Epithelial cell of proximal tubule (primary cell): ENCODE measurements at places on chromosomes 11 and 22.

GRCh38 chr11:2741006-2741376 lies 41.2 kb upstream of the KCNQ1OT1 start:
- no peak for DNase-seq

DNA sequence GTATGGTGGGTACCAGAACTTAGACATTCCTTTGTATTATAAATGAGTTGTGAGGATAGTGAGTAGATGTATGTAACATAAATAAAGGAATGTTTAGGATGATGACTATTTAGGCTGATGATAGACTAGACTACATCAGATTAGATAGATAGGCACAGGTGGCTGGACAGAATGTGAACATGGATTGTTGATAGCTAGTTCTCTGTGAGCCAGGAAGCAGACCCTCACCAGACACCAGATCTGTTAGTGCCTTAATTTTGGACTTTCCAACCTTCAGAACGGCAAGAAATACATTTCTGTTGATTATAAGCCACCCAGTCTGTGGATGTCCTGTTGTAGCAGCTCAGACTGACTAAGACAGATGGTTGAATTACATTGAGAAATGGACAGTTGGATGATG lies 99.4 kb downstream of the SWAP70 start:
- DNase-seq: no peak

- no peak for DNase-seq
Measured at GRCh38 chr11:45304992-45305335, 18.8 kb upstream of the SYT13 start.

GRCh38 chr22:23755711-23756110 lies 1.5 kb upstream of the VPREB3 start:
- no peak for DNase-seq

DNA sequence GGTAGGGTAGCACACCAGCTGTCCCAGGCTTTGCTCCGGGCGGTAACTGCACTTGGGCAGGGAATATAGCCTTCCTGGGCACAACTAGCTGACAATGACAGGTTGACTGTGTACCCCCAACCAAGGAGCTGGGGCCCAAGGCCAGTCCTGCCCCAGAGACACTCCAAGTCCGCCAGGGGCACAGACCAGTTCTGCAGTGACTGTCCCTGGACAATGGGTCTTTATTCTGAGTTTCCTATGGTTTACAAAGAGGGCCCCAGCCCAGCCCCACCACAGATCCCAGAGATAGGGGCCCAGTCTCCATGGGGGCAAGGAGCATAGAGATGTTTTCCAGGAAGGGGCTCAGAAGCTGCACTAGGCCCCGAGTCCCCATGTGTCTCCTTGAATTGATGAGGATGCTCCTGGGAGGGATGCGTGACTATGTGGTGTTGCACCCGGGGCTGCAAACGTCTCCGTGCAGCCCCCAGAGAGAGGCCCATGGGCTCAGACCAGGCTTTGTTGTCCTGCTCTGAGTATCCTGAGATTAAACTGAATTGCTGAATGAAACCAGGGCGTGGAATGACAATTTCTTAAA lies 48.4 kb downstream of the CD6 start:
- no peak for DNase-seq

GRCh38 chr22:20279662-20280134 lies 11.6 kb upstream of the RTN4R start:
- no peak for DNase-seq

DNA sequence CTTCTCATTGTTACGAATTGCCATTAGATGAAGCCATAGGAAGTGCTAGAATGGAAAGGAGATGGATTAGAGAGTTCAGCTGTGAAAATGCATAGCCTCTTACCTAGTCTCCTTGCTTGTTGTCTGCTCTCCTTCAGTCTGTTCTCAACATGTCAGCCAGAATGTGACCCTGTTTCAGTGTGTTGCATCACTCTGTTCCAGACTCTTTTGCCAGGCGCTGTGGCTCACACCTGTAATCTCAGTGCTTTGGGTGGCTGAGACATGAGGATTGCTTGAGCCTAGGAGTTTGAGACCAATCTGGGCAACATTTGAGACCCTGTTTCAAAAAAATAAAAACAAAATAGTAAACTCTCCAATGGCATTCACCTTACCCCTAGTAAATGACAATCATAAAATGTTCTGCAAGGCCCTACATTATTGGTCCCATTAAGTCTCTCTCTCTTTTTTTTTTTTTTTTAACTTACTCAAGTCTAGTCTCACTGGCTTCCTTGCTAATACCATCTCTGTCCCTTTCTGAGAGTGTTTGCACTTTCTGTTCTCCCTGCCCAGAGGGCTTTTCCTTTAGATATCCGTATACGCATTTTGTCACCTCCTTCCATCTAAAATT lies 39.4 kb downstream of the CYP2R1 start:
- DNase-seq: no peak

DNA sequence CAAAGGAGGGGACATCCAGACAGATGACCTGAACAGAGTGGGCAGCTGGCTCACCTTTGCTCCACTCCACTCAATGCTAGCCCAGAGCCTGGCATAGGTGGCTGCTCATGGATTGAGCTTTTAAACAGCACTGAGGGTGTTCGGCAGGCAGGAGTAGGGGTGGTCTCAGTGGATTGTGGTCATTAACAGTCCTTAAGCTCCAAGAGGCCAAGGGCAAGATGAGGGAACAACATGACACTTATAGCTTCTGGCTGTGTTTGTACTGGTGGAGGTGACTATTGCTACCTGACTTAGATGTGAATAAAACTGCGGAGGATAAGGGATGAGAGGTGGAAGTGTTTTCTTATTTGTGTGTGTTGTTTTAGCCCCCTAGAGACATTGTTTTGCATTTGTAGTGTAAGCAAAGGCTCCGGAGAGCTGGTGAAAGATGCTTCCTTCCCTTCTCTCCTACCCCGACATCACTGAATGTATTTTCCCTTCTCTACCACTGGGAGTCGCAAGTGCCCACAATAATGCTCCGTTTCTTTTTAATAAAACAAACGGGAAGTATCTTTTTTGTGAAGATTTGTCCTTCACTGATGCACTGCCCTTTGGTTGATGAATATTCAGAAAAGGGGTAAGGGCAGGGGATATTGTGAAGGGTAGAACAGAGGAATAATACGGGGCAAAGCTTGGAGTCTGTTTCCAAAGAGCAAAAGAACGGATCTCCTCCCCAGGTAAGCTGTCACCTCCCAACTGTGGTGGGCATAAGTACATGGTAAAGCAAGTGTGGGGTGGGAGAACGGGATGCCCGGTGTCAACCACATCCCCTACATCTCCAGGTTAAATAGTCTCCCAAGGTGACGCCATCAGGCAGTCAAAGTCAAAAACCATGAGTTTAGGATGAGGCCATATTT lies 27.5 kb upstream of the MTNR1B start:
- no peak for DNase-seq

- DNase-seq: no peak
Measured at GRCh38 chr22:41096841-41097240, 4.4 kb downstream of the EP300 start.

DNA sequence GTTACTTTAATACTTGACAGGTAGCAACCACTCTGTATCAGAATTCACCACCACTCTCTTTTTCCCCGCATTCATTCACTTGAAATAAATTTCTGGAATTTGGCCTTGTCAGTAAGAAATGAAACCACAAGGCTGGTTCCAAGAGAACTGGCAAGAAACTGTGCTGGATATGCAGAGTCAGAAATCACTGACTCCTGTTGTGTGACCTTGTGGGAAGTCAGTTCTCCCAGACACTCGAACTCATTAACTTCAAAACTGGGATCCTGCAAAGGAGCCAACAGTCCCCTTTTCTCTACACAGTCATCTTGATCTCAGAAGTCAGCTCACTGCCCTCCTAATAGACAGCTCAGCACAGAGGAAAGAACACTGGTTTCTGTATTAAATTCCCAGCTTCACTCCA lies 142.7 kb downstream of the LRRC4C start:
- peak; percentile 82 for DNase-seq

DNA sequence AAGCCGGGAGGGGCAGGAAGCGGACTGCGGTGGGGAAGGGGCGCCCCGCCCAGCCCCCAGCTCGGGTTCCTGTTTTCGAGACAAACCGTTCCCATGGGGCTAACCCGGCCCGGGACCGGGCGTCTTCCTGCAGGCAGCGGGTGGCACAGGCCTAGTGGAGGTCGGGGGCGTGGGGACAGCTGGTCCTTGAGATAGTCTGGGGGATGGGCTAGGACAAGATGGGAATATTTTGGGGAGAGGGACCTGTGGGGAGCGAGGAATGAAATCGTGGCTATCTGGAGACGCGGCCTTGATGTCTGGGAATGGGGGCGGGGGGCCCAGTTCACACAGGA lies 1.2 kb upstream of the RASGRP2 start:
- DNase-seq: no peak

GRCh38 chr11:93519179-93519578 lies 24.0 kb downstream of the SMCO4 start:
- no peak for DNase-seq

- no peak for DNase-seq
Measured at GRCh38 chr11:43217849-43218248, 93.9 kb upstream of the API5 start.

DNA sequence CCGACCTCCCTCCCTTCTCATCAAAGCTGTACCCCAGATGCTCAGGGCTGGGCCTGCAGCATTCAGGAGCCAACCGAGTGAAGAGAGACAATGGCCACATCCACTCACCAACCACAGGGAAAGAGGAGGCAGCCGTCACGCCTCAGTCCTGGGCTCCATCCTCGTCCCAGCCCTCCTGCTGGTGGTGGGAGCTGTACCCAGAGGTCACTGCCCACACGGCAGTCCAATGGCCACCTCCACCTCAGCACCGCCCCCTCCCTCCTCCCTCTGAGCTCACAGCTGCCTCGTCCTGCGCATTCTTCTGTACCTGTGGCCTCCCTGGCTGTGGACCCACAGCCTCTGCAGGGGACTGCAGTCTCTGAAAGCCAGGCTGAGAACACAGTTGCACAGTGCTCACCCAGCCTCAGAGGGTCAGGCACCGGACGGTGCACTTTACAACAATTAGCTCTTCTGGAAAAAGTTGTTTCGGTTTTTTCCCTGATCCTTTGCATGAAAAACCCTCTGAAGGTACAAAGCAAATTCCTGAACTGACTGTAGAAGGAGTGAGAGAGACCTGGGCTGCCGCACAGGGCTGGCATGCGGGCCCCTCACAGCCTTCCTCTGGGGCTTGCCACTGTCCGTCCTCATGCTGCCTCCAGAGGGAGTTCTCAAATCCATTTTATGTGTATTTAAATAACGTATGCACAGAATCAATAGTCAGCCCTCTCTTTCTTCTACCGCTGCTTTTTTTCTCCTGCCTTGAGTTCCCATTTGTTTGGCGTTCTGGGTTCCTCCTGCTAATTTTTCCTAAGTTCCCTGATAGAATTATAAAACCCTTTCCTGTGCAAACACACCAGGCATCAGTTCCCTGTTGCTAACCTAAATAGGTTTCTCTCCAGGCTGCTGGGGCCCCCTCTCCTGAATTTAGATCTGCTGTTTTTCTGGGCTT lies 52.7 kb downstream of the PHF21B start:
- no peak for DNase-seq

- DNase-seq: no peak
Measured at GRCh38 chr22:39336411-39336810, 13.4 kb upstream of the SYNGR1 start.

DNA sequence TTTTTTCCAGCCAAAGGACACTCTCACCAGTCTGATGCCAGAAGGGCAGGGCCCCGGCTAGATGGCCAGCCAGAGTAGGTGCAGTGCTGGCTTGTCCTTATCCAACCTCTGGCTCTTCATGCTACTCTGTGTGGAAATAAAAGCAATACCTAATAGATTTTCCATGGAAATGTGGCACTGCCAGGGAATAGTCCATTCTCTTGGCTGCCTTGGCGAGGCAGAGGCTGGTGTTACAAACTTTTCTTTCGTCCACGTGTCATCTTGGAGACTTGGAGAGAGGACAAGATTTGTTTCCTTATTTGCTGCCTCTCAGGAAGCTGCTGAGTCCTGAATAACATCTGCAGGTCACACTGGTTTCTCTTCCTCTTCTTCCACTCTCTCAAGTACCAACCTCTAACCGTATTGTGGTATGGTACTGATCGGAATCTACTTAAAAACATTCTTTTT lies 17.2 kb upstream of the C1QTNF4 start:
- no peak for DNase-seq

GRCh38 chr11:65575568-65576231 lies at the start of gene EHBP1L1:
Gene EHBP1L1, plus strand, starts transcription at chr11:65576053. Its CDS starts 250 bp downstream, at chr11:65576303.
- no peak for DNase-seq

DNA sequence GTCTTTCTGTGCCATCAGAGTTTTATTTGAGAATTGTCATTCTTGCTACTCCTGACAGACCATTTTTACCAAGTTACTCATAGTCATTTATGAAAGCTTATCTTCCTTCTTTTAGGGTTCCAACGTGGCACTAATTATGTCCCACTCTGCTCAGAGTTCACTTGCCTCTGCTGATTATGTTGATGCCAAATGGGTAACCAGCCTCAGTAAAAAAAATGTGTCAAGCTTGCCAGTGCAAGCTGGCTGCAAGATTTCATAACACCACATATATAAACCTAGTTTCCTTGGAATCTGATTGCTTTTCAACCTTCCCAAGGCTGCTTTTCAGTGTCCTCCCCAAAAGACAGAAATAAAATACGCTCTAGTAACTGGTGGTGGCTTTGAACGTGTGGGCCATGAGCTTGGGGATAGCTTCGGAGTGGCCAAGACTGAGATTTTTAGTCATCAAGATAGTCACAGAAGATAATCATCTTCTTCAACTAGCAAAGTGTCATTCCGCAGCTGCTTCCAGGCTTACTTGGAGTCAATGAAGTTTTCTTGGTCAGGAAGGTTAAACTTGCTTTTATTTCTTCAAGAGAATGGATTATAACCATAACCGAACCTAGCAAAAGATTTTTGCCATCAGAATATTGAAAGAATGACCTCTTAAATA lies 29.5 kb upstream of the APOA1 start:
- no peak for DNase-seq

- no peak for DNase-seq
Measured at GRCh38 chr11:120563703-120564572, 52.4 kb downstream of the GRIK4 start.

DNA sequence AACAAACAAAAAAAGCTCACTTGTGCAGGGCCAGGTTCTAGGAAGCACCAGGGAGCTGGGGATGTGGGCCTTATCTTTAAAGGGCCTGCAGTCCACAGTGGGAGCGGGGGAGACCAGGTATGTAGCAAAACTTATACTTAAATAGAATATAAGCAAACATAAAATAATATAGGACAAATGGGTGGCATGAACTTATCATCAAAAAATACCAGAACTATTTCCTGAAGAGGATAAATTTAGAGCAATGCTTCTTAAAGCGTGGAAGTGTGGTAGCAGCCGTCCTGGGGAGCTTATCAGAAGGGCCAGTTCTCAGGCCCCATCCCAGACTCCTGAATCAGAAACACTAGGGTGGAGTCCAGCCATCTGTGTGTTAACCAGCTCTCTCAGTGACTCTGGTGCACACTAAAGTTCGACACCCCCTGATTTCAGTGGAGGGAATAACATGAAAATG lies 9.3 kb downstream of the VPS26B start:
- DNase-seq: no peak
